ENCODE measurements at places on chromosomes 11 and 22.
A peak's percentile ranks its signal among the peaks of the same experiment; 100 is the strongest.

- DNase-seq = no peak
Measured at GRCh38 chr11:15705891-15706290, 591.2 kb downstream of the INSC start.

GRCh38 chr22:39496131-39496838 is 5.8 kb upstream of the MIEF1 start:
- DNase-seq = no peak

DNA sequence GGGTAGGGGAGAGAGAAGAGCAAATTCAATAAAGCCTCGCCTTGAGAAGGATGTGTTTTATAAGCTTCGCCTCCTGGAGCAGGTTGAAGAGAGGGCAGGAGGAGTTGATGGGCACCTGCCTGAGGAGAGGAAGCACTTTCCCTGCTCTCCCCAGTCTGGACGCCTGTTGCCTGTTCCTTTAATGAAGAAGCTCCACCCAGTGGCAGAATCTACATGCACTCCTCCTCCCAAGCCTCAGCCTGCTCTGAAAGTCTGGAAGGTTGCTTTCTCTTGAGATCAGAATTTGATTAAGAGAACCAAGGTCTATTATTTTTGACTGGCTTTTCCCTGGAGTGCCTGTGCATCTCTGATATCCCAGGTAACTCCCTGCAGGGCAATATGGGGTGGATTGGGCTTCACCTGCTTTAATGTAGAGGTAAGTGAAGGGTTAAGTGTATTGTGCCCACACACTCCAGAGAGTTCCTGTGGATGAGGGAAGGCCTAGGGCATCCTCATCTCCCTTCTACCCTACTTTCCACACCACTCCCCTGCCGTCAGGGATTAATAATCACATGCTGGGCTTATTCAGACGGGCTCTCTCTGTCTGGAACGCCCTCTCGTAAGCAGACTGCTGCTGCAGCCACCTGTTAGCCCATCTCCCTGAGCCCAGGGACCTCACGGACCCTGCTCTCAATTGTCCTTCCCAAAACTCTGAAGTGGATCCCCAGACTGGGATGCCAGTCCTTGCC is 22.3 kb downstream of the NTM start:
- no peak for DNase-seq

DNA sequence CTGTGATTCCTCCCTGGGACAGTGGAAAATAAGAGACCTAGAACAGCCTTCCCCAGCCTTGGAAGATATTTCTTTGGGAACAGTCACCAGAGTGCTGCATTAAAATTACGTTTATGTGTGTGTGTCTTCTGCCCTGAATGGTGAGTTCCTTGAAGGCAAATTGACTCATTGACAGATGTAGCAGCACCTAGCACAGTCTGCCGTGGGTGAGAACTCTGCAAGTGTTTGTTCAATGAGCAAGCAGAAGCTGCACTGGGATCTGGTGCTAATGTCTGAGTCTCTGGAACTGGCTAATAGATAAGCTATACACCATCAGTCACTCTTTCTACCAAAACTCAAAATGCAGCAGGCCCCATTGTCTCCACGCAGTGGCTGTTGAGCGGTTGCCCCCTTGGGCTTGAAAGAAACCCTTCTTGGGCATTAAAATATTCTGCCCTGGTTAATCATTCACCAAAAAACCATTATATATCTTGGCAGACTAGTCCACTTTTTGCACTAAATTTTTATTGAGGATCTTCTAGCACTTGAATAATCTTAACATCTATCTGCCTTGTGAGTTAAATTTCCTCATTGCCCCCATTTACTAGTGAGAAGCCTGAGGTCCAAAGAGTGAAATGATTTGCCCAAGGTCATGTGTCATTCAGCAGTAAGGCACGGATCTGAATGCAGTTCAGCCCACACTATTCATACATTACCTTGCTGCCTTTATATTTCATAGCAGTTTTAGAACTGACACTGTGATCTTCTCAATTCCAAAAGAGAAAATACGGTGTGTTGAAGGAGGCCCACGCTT is 87.8 kb upstream of the GALNT18 start:
- no peak for DNase-seq

- DNase-seq = no peak
Measured at GRCh38 chr11:118219732-118220131, 5.1 kb downstream of the JAML start.

DNA sequence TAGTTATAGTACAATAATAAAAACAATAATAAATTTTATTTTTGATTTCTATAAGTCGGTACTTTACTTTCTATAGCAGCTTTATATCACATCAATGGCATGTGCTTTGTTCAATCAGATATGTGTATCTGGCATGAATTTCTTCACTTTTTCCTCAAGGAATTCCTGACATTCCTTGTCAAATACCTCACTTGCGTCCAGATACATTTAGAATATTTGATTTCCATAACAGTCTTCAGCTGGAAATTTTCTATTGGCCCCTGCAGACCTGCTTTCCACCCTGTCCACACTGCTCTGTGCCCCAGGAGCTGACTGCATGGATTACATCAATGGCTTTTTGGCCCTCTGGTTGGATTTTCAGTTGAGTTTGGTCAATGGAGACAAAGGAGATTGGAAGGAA is 93.2 kb downstream of the FAR1 start:
- no peak for DNase-seq

DNA sequence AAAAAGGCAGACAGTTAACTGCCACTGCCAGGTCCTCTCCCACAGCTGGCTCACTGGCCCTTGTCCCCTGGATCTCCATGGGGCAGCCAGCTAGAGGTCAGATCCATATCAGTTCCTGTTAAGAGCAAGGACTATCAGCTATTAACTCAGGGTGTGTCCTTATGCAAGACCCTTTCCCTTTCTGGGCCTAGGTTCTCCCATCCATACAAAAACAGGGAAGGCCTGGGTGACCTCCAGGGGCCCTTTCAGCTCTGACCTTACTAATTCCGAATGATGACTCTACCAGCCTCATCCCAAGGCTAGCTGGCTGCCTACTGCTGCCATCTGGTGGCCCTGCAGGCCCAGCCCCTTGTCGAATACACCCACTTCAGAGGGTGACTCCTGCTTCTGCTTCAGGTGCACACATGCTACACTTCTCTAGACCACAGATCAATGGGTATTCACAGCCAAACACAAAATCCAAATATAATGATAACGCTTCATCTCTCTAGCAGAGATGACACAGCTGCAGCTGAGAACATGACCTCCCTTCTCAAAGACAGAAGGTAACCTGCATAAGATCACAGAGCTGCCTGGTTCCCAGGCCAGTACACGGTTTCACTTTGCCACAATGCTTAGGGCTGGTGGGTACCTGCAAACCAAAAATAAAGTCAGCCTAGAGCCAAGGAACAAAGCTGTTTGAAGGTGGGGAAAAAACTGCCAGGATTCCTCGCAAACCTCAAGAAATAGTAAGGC is 34.1 kb downstream of the SERGEF start:
- DNase-seq = peak; percentile 25

GRCh38 chr11:91248199-91248807 is 976.3 kb upstream of the FAT3 start:
- peak; percentile 20 for DNase-seq

DNA sequence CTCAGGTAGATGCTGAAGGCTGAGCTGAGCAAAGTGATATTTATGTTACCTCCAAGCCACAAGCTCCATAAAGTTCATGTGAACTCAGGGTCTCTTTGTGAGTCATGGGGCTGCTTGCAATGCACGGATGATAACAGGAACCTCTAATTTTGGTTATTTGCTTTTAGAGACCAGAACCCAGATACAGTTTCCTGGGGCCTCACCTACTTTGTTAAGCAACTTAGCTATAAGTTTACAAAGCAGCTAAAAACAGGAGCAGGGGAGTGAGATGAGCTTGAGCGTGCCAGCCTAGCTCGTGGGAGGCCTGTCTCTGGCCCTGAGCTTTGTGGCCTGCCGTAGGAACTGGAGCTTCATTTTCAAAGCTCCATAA is 29.2 kb downstream of the SREBF2 start:
- DNase-seq = no peak

DNA sequence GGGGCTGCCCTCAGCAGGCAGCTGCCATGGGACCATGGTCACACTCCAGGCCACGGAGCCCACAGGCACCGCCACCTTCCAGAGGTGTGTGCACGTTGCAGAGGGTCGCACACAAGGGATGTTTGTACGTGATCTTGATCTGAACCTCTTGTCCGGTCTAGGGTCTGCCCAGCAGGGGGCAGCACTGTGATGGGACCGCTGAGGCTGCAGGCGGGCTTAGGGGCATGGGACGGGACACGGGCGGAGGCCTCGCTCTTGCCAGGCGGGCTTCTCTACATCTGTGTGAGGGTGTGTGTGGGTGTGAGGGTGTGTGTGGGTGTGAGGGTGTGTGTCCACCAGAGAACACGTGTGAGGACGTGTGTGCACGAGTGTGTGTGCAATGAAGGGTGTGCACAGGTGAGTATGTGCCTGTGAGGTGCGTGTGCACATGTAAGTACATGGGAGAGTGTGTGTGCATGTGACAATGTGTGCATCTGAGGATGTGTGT is 52.4 kb downstream of the CACNA1I start:
- peak; percentile 58 for DNase-seq

GRCh38 chr11:75337195-75337654 is 14.2 kb downstream of the ARRB1 start:
- DNase-seq = no peak

GRCh38 chr11:65260756-65261590 is 789 bp upstream of the POLA2 start:
- DNase-seq = no peak

DNA sequence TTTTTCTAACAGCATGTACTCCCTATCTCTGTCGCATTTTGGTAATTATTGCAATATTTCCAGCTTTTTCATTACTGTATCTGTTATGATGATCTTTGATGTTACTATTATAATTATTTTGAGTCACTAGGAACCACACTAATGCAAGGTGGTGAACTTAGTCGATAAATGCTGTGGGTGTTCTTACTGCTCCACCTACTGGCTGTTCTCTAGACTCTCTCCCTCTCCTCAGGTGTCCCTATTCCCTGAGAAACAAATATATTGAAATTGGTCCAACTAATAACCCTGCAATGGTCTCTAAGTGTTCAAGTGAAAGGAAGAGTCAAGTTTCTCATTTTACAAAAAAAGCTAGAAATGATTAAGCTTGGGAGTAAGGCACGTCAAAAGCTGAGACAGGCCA is 10.5 kb downstream of the ARL14EP start:
- no peak for DNase-seq

DNA sequence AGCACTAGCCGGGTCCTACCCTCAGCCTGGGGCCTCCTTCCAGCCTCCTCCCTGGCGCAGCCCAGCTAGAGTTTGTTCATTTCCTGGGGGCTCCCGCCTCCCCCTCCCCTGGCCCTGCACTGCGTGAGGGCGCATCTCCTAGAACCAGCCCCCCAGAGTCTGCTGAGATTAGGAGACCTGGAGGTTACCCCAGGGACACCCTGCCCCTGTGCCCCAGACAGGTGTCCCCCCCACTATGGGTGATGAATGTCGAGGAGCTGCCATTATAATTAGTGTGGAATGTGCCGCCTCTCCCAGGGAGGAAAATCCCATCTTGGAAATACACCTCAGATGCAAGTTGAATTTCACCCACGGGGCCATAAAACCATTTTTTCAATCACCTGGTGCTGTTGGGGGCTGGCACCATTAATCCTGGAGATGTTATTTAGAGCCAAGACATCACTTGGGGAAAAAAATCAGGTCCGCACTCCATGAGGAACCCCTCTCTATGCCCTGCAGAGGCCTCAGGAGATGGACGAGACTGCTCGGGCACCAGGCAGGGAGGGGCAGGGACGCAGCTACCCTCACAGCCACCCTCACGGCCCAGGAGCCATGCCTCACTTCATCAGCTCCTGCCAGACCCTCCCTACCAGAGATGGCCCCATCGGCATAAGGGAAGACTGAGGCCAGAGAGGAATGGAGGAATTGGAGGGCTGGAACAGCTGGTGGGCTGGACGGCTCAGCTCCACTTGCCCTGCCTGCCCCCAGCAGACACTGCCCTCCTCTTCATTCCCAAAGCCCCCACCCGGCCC is 197.5 kb downstream of the IGLL1 start:
- DNase-seq = no peak

- no peak for DNase-seq
Measured at GRCh38 chr22:49879871-49880270, 26.2 kb downstream of the ZBED4 start.

GRCh38 chr11:111963931-111964340 is 26.8 kb downstream of the DIXDC1 start:
- no peak for DNase-seq

DNA sequence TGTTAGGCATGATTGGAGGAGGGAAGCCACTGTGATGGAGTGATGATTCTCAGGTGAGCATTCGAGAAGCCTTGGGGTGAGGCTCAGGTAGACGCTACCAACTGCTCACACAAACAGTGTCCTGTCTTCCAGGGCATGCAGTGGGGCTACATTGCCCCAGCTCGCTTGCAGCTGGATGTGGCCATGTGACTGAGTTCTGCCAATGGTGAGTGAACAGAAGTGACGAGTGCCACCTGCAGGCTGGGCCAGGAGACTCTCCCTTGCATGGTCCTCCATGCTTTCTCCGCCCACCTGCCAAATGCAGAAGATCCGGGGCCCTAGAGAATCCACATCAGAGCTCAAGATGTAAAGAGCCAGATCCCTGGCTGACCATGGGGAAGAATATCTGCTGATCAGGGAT is 195.9 kb downstream of the BCR start:
- DNase-seq = peak; percentile 30

GRCh38 chr11:19193916-19194315 is 7.9 kb downstream of the CSRP3 start:
- no peak for DNase-seq

All from NT2/D1 (cell line).